HFF-Myc (cell line): ENCODE measurements at places on chromosomes 1 and 21.

- DNase-seq: no peak
Measured at GRCh38 chr1:155970531-155971167, 7.7 kb downstream of the ARHGEF2 start.

GRCh38 chr1:219385787-219386427 lies 212.2 kb downstream of the LYPLAL1 start:
- DNase-seq: no peak

GRCh38 chr1:224447251-224447650 lies 12.7 kb upstream of the WDR26 start:
- no peak for DNase-seq

- no peak for DNase-seq
Measured at GRCh38 chr1:90387805-90388204, 329.3 kb downstream of the BARHL2 start.

- no peak for DNase-seq
Measured at GRCh38 chr1:153341431-153341934, 7.2 kb downstream of the PGLYRP4 start.

GRCh38 chr1:243409284-243409683 lies 153.4 kb downstream of the SDCCAG8 start:
- DNase-seq: no peak

DNA sequence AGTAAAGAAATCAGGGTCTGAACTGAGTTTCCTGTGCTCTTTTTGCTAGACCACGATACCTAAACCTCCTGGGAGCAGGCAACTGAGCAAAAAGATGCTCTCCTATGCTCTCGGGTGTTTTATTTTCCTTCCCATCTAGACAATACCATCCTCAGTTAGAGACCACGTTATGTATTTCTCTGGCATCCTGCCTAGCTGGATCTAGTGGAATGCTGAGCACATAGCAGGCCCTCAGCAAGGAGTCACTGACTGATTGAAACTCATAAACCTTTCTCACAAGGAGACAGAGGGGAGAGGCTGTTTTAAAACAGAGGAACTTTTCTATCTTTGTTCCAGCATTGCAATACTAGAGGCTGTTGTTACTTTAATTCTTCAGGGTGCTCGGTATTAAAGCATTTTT lies 168.0 kb downstream of the CYYR1 start:
- DNase-seq: no peak

DNA sequence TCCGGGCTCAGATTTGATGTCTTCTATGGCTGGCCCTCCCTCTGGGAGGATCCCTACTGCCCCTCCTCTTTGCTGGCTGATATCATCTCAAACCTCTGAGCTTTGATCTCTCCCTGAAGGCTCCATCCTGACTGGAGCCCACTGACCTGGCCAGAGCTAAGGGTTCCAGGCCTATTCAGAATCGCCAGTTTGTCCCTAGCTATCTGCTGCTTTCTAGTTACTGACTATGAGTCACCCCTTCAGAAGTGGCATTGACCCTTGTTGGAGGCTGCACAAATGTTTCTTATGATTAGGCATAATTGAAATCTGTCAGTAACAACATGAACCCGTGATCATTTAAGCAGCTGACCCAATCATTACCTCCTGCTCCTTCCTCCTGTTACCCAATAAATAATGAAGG lies 87.1 kb downstream of the ABCA4 start:
- DNase-seq: no peak

- DNase-seq: no peak
Measured at GRCh38 chr1:222006715-222007114, 264.8 kb upstream of the DUSP10 start.

DNA sequence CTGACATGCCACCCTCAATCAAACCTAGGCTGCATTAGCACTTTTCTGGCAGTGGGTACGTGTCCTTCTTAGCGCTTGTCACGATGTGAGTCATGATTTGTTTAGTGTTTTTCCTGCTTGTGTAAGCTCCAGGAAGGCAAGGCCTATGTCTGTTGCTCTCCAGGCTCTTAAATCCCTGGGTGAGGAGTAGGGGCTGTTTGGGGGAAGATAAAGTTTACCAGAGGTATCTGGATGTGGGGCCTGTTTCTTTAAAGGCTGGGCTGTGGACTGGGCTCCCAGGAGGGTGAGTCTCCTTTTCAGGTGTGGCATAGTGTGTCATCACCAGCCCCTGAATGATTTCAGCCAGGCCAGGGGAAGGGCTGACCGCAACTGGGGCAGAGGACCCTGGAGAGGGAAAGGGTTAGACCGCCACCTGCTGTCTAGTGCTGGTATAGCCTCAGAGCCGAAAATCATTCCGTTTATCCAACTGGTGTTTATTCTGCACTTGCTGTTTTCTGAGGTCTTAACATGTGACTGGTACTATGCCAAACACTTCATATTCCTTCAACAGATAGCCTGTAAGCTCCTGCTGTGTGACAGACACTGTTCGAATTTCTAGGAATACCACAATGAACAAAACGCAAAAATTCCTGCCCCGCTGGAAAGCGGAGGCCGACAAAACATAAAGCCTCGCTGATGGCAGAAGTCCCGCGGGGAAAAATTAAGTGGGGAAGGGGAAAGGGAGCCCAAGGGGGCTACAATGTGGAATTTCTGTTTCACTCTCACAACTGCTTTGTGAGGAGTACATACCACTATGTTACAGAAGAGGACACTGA lies 9.7 kb downstream of the SERINC2 start:
- DNase-seq: peak; percentile 71

DNA sequence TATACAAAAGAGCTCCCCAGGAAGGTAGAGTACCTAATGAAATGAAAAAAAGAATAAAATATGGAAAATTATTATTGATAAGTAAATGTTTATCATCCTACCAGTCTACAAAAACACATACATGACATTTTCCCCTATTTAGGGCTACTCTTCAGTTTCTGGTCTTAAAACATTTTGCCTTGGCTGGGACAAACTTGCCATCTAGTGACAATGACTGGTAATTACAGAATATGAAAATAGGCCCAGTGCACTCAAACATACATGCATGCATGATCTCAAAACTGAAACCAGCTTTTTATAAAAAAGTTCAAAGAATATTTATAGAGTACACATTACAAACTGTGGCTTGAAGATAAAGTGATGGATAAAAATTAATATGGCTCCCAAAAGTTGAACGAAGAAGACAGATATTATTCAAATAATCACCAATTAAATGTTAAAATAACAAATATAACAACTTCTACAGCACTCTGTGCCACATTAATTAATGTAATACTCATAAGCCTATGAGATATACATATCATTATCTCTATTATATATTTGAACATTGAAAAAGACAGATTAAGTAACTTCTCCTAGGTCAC lies 10.5 kb upstream of the RNPC3 start:
- peak; percentile 40 for DNase-seq

GRCh38 chr21:16504766-16505165 lies 775.0 kb downstream of the USP25 start:
- no peak for DNase-seq

- no peak for DNase-seq
Measured at GRCh38 chr1:4656533-4657140, 2.2 kb downstream of the AJAP1 start.

GRCh38 chr1:7220007-7220406 lies 434.8 kb downstream of the CAMTA1 start:
- no peak for DNase-seq

DNA sequence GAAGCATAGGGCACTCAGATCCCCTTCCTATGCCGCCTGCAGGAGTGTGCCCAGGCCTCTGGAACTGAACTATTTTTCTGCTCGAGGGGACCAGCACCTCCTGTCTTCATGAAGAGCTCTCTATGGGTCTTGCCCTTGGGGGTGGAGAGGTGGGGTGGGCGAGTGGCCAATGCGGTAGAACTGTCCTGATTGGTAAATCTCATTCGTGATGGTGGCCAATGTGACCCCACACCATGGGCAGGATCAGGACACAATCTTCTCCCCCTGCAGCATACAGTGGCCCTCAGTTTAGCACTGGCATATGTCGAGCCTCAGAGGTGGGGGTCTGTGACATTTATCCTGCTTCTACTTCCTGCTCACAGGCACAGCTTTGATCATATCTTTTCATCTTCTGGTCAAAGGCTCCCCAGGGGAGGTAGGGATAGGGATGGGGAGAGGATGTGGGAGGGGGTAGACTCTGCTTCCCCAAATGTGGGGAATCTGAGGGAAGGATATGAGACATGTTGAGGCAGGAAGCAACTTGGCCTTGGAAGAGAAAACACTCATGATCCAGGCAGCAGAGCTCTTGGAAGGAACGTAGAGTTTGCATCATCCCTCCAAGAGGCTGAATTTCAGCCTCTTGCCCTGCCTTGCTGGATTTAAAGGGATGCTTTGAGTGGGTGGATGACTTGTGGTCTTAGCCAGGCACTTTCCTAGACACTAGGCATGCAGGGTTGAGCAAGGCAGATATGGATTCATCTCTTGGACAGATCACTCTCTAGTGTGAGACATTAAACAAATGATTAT lies 81.8 kb downstream of the LAMC2 start:
- DNase-seq: peak; percentile 66
